ENCODE measurements at places on chromosomes 12 and 14.

- no peak for DNase-seq
Measured at GRCh38 chr14:68975667-68976066, 3.4 kb downstream of the ACTN1 start.

DNA sequence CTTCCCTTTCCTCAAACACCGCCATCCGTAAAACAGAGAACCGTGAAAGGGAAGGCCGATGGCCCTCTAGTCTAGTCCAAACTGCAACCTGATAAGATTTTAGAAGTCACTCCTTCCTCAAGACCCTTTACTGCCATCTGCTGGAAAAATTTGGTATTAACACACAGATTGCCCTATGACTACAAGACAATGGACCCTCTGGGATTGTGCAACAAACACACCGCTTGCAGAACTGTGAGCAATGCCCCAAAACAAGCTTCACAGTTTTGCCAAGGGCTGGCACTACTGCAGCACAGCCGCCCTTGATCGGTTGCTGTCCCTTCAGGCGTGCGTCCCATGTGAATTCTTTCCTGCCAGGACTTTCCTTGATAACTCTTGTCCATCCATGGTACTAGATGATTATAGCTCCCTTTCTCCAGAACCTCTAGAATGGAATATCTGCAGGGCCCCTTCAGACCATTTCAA is 23.1 kb downstream of the LLPH start:
- DNase-seq: no peak

- no peak for DNase-seq
Measured at GRCh38 chr14:59363531-59364226, 101.5 kb downstream of the GPR135 start.

DNA sequence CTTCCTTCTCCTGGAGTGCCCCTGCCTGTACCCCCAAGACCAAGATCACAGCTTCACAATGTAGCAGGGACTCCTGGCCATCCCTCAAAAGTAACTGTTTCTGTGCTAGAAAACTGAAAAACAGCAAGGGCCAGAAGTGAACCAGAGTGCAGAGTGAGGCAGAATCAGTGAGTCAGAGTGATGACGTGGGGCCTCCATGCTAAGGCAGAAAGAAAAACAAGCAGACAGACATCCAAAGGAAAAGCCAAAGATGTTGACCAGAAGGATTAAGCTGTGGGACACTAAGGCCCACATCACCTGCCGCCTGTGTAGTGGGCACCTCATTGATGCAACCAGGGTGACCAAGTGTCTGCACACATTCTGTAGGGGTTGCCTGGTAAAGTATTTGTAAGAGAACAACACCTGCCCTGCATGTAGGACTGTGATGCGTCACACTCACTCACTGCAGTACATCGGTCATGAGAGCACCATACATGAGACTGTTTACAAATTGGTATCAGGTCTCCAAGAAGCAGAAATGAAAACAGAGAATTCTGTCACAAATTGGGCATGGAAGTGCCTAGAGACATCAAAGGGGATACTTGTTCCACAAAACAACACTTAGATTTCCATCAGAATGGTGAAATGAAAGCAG is 51.2 kb downstream of the ARMH4 start:
- no peak for DNase-seq

- DNase-seq: no peak
Measured at GRCh38 chr14:53570411-53571387, 385.9 kb downstream of the BMP4 start.

DNA sequence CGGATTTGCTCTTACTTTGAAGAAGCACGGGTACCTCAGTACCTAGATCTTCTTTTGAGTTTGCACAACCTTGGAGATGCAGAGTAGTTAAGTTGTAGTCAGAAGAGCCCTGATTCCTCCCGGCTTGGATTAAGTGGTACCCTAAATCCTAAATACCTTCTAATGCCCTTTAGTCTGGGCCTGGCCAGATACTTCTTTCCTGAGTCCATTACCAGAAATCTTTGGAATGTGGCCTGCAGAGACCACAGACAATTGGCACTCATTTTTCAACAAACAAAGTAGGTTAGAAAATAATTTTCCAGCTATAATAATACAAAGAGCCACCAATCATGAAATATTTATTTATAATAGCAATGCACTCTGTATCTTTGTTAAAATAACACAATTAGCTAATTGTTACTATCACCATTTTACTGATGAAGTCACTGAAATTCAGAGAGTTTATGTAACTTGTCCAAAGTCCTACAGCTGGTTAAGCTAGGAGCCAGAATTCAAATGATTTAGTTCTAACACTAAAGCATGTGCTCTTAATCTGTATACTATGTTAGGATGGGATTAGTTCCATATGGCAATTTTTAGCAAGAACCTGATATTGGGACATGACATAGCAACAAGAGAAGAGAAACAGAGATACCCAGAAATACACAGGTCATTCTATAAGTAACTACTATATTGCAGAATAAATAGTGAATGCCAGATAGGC is 132.1 kb upstream of the PDZRN4 start:
- DNase-seq: no peak

GRCh38 chr12:113766131-113766878 is 199.8 kb downstream of the RBM19 start:
- no peak for DNase-seq

DNA sequence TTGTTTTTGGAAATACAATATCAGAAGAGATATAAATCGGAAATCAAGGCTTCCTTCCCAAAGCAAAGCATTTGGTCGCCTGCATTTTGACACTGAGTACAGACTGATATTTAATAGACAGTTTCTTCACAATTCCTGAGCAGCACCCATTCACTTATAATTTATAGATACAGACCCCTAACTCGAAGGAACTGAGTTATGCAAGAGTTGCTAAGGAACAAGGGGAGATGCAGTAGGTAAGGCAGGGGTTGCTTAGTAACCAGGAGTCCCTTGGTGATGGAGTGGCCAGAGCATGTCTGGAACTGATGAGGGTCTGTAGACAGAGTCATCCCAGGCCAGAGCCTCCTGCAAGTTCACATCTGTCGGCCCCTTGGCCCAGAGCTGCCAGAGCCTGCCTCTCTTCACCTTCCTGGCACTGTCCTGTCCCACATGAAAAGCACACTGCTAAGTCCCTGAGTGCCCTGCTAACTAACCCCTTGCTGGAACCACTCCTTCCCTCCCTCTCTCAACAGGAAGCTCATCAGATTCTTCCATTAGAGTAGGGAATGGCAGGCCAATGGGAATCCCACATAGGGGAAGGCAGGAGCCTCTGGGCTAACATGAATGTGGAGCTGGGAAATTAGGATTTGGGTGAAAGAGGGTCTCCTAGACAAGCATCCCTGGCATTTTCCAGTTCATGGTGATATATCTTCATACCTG is 3.6 kb upstream of the DHRS2 start:
- no peak for DNase-seq

- DNase-seq: no peak
Measured at GRCh38 chr12:112126911-112127310, 1.6 kb downstream of the TRAFD1 start.

DNA sequence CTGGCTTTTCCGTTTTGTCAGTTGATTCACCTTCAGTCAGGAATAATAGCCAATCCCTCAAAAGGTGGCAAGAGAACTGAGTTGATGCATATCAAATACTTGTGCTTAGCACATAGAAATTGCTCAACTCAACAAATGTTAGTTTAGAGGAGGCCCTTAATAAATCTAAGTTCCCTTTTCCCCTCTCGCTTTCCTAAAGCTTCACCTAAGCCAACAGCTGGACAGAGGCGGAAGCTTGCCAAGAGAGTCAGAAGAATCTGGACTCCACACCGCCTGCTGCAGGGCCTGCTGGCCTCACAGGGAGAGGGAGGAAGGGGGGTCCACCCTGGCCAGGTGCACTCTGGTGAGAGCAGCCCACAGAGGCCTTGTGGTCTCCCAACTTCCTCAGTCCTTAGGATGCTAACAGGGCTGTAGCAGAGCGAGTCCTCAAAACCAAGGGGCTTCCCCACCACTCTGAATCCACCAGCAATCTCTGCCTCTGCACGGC is 213.1 kb downstream of the CHST11 start:
- no peak for DNase-seq

- DNase-seq: no peak
Measured at GRCh38 chr14:35121026-35121886, 534 bp downstream of the PPP2R3C start.

- no peak for DNase-seq
Measured at GRCh38 chr12:92556637-92557421, 146.0 kb upstream of the PLEKHG7 start.

DNA sequence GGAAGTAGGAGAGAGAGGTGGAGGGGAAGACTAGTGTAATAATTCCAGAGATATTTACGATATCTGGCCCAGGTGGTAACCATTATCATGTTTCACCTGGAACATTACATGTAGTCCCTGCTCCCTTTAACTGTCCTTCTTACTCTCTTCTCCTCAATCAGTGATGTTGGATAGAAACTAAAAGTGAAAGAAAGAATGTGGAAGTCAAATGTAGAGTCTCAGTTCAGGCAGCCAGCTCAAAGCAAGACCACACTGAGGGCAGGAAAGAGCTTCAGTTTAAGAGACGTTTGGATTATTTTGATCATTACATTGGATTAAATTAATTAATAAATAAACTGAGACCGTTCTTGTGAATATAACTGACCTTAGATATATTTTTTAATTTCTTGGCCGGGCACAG is 594.4 kb downstream of the FLRT2 start:
- no peak for DNase-seq

DNA sequence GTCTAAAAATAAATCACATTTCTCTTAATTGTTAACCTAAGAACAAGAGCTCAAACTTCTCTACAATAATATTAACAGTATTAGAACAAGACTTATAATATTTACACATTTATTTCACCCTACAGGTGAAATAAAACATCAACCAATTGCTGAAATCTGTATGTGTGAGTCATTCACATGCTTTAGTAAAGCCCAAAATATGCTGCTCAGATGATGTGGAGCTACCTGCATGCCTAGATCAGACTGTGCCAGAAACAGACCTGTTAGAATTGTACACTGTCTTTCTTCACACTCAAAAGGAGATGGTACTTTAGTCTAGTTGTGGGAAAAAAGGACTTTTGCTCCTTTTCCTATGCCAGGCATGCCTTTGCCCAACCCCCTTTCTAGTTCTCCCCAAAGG is 54.7 kb downstream of the RPS6KA5 start:
- DNase-seq: no peak

DNA sequence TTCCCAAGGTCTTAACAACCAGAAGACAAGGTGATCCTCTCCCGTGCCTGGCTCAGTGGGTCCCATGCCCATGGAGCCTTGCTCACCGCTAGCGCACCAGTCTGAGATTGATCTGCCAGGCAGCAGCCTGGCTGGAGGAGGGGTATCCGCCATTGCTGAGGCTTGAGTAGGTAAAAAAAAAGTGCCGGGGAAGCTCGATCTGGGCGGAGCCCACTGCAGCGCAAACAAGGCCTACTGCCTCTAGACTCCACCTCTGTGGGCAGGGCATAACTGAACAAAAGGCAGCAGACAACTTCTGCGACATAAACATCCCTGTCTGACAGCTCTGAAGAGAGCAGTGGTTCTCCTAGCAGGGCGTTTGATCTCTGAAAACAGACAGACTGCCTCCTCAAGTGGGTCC is 104.0 kb downstream of the C14orf39 start:
- no peak for DNase-seq

GRCh38 chr12:117218149-117218548 is 27.9 kb upstream of the FBXO21 start:
- no peak for DNase-seq

GRCh38 chr12:93292731-93293566 is 84.8 kb upstream of the NUDT4 start:
- DNase-seq: no peak

- no peak for DNase-seq
Measured at GRCh38 chr14:53408175-53408879, 255.2 kb upstream of the DDHD1 start.
